Muscle of back (tissue), 13 donors: ENCODE measurements at places on chromosomes 3 and 15.

DNA sequence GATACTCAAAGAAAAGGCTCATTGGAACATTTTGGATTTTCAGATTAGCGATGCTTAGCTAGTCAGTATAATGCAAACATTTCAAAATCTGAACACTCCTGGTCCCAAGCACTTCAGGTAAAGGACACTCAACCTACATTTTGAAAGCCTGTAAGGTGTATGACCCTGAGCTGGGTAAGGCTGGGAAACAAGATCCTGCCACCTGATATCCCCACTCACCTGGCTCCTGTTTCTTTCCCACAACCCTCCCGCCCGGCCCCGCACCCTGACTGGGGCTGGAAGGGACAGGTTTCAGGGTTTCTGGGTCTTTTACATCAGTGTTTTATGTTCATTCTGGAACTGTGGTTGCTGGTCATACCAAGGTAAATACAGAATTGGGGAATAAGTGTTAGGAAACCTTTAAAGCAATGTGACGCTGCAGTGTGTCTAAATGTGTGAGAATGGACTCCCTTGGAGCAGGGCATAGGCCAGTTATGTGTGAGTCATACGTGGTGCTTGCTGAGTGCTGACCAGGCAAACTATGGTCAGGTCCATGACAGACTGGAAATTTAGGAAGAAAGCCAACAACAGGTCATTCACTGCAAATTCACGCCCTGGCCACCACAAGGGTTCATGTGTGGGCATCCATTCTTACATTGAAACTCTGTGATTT is 22.9 kb downstream of the CTXND1 start:
- DNase-seq, result no peak

DNA sequence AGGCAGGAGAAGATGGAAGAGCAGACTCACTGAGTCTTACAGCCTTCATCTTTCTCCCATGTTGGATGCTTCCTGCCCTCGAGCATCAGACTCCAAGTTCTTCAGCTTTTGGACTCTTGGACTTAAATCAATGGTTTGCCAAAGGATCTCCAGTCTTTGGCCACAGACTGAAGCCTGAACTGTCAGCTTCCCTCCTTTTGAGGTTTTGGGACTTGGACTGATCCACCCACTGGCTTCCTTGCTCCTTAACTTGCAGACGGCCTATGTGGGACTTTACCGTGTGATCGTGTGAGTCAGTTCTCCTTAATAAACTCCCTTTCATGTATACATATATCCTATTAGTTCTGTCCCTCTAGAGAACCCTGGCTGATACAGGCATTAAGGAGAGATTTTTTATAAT is 62.4 kb upstream of the TNIK start:
- no peak for DNase-seq

- no peak for DNase-seq
Observed at GRCh38 chr3:46706771-46707582, 5.8 kb downstream of the TMIE start.

DNA sequence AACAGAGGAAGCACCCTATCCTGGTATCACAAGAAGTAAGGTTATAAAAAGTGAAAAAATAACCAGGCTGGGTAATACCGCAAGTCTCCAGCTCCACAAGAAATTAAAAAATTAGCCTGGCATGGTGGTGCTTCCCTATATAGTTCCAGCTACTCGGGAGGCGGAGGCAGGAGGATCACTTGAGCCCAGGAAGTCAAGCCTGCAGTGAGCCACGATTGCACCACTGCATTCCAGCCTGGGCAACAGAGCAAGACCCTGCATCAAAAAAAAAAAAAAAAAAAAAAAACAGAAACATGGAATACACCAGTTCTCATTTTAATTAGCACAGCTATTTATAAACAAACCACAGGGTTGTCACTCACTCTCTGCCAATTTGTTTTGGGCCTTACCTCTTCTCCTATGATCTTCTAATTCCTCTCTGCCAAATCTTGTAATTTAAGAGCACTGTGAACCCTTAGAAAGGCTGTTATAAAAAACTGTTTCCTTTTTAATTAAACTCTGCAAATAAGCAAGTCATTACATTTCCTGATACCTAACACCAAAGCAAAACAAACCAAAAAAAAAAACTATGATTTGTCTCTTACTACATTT is 22.6 kb downstream of the DCUN1D1 start:
- no peak for DNase-seq

DNA sequence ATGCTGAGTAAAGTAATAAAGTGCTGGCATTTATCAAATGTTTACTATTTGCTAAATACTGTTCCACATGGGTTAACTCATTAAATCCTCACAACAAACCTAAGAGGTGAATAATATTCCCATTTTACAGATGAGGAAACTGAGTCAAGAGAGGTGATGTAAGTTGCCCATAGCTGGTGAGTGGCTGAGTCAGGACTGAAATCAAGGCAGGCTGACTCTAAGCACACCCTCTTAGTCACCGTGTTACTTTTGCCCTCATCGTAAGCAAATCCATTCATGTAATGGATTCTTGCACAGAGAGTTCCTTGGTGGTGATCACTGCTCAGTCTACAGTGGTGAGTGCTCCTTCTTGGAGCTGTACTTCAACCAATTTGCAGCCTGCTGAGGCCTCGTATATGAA is 28.9 kb upstream of the PTX3 start:
- DNase-seq, result no peak

- DNase-seq, result no peak
Observed at GRCh38 chr3:197753263-197753662, 3.6 kb downstream of the FYTTD1 start.

DNA sequence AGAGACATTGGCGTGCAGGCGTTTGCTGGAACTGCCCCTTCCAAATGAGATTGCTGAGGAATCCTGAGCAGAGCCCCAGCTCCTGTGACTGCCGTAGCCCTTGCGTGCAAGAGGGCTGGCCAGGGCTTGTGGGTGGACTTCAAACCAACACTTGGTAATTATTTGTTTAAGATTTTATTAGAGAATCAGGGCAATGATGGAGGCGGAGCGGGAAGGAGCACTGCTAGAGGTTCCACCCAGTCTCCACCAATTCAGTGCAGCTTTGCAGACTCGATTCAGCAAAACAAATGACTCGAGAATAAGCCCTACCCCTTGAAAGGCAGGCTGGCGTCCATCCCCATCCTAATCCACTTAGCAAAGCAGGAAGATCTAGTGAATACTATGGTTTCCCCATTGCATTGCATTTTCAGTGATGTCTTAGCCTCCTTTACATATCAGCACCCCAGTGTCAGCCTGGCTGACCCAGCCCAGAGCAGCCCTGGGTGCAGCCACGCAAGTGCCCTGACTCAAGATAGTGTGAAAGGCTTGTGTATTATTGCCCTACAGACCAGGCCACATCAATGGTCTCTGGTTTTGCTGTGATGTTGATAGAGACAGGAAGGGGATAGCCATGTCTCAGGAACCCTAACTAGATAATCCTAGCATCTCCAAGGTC is 26.0 kb downstream of the GLDN start:
- peak; percentile 30 for DNase-seq

- DNase-seq, result no peak
Observed at GRCh38 chr3:131550562-131551465, 48.0 kb upstream of the MRPL3 start.

DNA sequence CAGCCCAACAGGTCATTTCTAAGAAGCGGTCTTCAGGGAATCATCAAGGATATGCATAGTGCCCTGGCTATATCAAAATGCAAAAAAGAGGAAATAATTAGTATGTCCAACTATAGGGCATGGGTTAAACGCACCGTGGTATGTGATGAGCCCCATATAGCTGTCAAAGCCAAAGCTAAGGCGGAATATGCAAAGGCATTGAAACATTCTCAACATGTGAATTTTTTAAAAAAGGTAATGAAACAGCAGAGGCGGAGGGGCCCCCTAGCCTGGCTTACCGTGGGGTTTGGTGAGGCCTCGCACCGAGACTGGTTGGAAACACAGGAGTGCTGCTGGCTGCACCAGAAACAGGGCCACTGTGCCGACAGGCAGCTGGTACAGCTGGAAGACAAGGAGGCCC is 23.2 kb downstream of the PLXND1 start:
- no peak for DNase-seq

GRCh38 chr3:187369089-187369447 is 883 bp downstream of the RTP4 start:
- DNase-seq, result no peak

DNA sequence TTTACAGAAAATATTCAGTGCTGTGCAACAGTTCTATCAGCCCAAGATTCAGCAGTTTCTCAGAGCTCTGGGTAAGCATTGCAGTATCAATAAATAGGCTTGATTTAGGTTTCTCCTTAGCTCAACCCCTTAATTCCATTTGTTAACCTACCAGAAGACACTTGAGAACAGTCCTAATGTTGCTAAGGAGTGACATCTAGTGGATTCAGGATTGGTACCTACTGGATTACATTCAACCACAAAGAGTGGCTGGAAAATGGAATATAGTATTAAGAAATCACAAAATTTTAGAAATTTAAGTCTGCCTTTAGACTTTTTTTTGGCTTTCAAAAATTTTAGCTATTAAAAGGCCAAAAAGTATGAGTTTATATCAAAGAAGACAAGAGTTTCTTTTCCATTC is 34.7 kb downstream of the POLG start:
- DNase-seq, result no peak

- no peak for DNase-seq
Observed at GRCh38 chr15:52220251-52220650, 29.1 kb upstream of the GNB5 start.

DNA sequence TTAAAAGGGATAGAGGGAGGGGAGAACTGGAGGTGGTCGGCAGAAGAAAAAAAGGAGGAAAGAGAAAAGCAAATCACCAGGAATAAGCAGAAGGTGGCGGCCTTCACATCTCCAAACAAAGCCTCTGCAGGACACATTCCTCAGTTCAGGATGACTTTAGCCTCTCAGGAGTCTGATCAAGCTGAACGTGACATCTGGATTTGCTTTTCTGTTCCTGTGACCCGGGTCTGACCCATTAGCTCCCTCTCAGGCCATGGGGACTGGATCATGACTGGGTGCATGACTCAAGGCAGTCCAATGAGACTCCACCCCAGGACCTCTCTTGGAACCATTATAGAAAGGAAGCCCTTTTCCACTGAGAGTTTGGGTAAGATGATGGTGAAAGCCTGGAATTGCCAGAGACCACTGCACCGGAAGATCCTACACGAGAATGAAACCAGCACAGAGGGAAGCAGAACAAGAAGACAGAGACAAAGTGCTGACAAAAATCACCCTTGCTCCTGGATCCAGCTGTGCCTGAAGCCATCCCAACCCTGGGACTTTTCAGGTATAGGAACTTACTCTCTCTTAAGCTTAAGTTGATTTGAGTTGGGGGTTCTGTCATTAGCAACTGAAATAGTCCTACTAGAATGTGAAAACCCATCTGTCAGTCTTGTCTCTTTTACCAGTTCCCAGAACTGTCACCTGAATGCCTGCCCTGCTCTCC is 45.4 kb upstream of the RAD18 start:
- no peak for DNase-seq

- no peak for DNase-seq
Observed at GRCh38 chr15:27481768-27482167, 510.8 kb downstream of the GABRG3 start.

GRCh38 chr3:10015461-10015904 is 10.8 kb upstream of the FANCD2 start:
- peak; percentile 90 for DNase-seq

- DNase-seq, result no peak
Observed at GRCh38 chr3:53155760-53156159, 5.2 kb upstream of the PRKCD start.

- DNase-seq, result peak; percentile 29
Observed at GRCh38 chr3:66259566-66260255, 38.9 kb downstream of the SLC25A26 start.

GRCh38 chr3:170572665-170573253 is 13.1 kb downstream of the SLC7A14 start:
- no peak for DNase-seq

DNA sequence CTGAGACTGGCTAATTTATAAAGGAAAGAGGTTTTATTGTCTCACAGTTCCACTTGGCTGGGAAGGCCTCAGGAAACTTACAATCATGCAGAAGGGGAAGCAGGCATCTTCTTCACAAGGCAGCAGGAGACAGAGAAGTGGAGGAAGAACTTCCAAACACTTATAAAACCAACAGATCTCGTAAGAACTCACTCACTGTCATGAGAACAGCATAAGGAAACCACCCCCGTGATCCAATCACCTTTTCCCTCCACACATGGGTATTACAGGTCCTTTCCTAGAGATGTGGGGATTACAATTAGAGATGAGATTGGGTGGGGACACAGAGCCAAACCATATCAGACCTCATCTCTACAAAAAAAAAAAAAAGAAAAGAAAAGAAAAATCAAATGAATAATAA is 25.7 kb downstream of the CGGBP1 start:
- no peak for DNase-seq
